Skeletal muscle cell (primary cell): ENCODE measurements at places on chromosomes 13 and 19.

DNA sequence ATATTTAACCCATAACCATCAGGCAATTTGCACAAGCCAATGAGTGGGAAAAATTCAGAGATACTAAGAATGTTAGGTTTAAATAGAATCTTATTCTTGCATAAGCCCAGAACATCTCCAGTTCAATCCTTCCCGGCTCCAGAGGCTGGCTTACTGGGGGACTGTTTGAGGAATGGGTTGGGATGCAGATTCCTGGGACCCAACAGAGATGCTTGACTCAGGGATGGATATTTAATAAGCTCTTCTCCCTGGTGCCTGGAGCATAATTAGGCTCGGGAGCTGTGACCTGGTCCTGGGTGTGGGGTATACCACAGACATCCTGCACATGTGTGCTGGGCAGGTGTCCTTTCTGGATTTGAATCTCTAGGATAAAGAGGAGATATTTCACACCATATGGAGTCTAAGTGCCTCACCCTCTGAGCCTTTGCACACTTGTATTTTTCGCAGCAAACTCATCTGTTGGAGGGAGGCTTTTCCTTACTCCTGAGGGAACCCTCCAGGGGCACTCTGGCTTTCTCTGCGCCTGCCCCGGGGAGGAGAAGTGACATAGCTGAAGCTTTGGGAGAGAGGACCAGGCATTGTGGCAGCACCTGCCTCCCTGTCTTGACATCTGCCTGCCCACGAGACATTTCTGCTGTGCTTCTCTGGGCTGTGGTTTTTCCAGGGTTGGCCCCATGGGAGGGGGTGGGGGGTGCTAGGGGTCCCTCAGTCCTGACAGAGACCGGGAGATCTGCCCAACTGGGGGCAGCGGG lies 36.1 kb upstream of the ANKRD10 start:
- no peak for DNase-seq

- DNase-seq, result no peak
Measured at GRCh38 chr19:29804493-29804892, 7.3 kb upstream of the CCNE1 start.

DNA sequence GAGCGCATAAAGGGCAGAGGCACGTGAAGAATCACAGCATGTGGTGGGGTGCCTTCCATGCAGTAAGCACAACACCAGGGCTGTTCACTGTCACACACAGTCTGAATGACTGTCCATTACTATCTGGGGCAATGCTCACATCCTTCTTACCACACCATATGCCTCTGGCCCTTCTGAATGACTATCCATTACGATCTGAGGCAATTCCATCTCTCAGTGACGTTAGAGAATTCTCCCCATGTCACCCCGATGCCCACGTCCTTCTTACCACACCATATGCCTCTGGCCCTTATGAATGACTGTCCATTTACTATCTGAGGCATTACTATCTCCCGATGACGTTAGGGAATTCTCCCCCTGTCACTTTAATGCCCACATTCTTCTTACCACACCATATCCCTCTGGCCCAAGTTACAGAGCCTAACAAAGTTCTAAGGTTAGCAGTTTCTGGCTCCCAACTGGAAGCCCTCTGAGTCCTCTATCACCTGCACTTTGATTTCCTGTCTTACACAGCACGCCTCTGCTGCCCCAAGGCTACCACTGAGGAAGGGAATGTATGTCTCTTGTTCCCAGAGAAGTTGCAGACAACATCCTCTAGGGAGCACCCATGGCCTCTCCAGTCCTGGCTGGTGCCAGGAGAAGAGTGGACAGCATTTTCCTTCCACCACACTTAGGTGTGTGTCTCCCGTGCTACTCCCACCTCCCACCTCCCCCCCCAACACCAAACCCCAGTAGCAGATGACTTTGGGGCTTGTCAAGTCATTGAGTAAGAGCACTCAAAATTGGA lies 154.8 kb downstream of the COG6 start:
- no peak for DNase-seq

DNA sequence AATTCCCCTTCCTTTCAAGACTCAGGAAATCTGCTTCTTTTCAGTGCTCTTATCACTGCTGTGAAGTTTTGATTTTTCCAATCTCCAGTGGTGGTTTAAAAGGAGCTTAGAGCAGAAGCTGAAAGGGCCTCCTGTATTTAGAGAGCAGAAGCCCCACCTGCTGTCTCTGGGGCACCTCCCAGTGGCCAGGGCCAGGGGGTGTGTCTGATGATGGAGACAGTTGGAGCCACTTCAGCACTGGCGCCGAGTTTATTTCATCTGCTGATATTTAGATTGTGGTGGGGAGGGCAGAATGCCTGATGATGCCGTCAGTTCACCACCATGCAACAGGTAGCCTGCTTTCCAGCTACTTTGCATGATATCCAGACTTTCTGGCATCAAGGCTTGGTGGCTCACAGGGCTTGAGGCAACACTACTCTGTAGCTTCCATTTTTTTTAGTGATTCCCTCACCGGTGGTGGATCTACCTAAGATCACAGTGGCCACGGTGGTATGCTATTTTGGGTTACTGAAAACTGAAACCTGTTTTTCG lies 371.9 kb downstream of the KCNRG start:
- no peak for DNase-seq

DNA sequence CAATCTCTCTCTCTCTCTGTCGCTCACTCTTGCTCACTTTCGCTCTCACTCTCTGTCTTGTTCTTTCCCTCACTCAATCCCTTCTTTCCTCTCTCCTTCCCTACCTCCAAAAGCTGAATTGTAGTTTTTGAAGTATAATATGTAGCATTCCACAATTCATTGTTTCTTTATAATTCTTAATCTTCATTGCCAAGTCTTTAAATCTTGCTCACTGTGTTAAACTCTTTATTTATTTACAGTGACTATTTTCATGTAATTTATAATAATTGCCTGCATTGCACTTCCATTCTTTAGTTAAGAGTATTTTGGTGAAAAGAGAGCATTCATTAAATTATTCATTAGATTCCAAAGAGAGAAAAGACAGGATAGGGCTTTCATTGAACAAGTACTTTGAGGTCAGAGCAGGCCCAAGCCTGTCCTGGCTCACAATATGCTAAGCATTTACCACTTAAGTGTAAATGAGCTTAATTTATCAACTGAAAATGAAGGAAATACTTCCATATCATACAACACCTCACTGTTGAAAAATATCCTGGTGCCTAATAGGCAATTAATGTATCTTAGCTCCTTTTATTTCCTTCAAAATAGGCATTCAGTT lies 257.4 kb upstream of the SLITRK1 start:
- no peak for DNase-seq

DNA sequence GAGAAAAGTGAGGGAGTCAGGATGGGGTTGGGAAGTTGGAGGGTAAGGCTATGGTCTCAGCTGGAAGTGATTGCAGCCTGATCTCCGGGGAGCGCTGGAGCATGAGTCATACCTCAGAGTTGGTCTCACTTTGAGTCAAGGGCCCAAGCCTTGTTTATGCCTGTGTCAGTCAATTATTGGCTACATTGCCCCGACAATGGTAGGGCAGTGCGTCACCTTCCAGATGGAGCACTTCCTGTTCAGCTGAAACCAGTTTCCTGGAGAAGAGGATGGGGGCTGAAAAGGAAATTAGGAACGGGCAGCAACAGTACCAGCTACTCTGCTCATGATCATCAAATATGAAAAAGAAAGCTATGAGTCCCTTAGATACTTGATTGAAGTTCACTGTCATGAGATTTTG lies 60.4 kb downstream of the ADGRE1 start:
- peak; percentile 5 for DNase-seq

DNA sequence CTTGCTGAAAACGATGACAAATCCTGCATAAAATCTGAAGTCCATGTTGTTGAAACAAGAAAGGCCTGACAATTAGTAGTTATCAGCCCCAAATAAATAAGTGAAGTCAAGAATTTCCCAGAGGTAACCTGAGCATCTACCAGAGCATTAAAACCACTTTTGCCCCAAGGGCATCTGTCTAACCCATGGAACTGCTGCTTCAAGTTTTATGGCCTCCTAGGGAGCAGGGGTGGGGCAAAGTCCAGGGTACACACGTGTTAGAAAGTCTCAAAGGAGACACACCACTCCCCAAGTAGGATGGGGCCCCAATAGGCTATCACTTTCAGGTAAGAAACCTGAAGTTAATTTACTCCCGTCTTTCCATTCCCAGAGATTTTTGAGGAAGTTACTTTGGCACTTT lies 81.1 kb downstream of the CACNA1A start:
- no peak for DNase-seq

- no peak for DNase-seq
Measured at GRCh38 chr19:51025809-51026553, 435 bp downstream of the KLK11 start.

DNA sequence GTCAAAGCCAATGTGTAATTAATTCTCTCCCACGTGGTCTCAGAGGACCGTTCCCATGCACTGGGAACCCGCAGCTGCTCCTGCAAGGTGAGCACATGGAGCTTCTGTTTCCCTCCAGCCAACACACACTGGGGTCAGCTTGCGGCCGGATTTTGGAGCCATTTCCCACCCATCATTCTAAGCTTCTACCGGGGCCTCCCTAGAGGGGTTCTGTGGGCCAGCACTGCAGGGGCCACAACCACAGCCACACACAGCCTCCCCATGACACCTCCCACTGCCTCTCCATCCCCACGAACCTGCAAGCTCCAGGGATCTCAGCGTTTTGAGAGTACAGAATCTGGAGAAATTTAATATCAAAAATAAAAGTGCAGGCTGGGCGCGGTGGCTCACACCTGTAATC lies 120.7 kb upstream of the SOX1 start:
- no peak for DNase-seq

- DNase-seq, result no peak
Measured at GRCh38 chr13:39599012-39599411, 4.0 kb downstream of the LHFPL6 start.

- no peak for DNase-seq
Measured at GRCh38 chr13:99972190-99972731, 694 bp upstream of the ZIC5 start.

DNA sequence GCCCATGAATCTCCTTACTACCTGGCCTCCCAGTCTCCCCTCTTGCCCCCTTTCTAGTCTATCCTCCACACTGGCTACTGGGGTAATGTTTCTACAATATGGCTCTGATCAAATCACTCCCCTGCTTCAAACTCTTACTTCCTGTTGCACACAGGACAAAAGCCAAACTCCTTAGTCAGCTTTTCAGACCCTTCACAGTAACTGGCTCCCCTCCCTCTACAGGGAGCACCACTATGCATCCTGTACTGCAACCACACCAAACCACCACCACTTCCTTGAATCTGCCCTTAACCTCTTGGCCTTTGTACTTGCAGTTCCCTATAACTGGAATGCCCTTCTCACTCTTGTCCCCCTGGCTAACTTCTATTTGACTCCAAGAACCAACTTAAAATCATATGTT lies 32.2 kb downstream of the DEDD2 start:
- DNase-seq, result no peak

GRCh38 chr19:18442941-18443340 lies 5.0 kb upstream of the ISYNA1 start:
- DNase-seq, result no peak

GRCh38 chr19:1125601-1126467 lies 22.0 kb downstream of the GPX4 start:
- DNase-seq, result no peak

- DNase-seq, result no peak
Measured at GRCh38 chr13:24178847-24179485, 18.4 kb downstream of the SPATA13 start.

DNA sequence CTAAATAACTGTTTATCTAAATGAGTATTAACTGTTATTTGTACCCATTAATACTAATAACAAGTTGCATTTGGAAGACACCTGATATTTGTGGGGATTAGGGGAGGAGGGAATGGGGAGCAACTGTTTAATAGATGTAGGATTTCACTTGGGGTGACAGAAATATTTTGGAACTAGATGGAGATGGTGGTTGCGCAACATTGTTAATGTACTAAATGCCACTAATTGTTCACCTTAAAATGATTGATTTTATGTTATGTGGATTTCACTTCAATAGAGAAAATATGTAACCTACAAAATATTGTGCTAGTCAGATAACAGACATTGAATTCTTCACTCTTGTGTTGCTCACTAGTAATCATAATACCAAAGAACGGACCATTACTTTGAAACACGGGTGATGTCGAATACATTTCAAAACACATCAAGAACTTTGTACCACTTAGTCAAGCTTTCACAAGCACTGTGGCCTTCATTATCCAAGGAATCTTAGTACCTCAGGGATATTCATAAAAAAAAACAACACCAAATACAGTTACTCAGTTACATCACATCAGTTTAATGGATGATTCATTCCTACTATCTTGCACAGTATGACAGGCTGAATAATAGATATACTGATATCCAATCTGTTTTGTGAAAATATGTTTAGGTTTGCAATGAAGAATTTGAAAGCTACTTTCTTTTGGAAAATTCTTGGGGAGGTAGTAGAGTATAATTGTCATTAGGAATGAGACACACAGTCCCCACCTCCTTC lies 721.8 kb downstream of the PCDH9 start:
- DNase-seq, result no peak

DNA sequence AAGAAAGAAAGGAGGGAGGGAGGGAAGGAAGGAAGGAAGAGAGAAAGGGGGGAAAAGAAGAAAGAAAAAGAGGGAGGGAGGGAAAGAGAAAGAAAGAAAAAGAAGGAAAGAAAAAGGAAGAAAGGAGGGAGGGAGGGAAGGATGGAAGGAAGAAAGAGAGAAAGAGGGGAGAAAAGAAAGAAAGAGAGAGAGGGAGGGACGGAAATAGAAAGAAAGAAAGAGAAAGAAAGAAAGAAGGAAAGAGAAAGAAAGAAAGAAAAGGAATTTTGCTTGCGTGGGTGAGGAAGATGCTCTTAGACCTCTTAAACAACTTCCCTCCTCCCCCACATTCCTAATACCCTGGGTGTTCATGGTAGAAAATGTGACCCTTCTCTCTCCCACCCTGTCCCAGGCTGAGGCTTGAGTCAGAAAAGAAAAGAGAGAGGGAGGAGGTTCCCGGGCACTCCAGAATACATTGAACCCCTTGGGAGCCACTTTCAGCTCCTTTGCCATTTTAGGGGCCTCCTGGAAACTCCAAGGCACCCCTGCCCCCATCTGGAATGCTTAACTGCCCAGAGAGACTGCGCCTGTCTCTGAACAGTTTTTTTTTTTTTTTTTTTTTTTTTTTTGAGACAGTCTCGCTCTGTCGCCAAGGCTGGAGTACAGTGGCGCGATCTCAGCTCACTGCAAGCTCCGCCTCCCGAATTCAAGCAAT lies 9.2 kb upstream of the KANK3 start:
- no peak for DNase-seq

DNA sequence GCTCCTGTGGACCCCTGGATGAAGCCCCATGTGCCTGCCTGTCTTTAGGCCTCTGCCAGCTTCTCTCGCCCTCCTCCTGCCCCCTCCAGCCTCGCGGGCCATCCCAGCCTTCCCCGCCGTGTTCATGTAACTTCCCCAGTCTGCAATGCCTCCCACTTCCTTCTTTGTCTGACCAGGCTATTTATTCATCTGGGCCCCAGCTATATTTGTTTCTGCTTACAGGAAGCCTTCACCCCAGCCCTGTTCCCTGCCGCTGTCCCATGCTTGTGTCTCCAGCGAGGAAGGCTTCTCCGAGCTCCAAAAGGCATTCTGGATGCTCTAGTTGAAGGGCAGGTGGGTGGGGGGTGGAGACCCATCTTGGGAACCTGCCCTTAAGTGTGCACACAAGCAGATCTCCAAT lies 7.9 kb upstream of the C3 start:
- no peak for DNase-seq
